NCI-H510A (cell line): ENCODE measurements at places on chromosomes 5 and 9.

GRCh38 chr5:103013933-103014552 is 105.9 kb downstream of the GIN1 start:
- DNase-seq: no peak

GRCh38 chr9:17137566-17137965 is 2.7 kb downstream of the CNTLN start:
- DNase-seq: no peak

- peak; percentile 86 for DNase-seq
Measured at GRCh38 chr9:91117959-91118703, 243.6 kb downstream of the AUH start.

GRCh38 chr5:82698026-82698425 is 379.2 kb downstream of the TMEM167A start:
- no peak for DNase-seq

GRCh38 chr5:53008751-53009150 is 19.6 kb downstream of the ITGA2 start:
- no peak for DNase-seq

GRCh38 chr5:87877495-87877894 is 391.1 kb downstream of the TMEM161B start:
- no peak for DNase-seq

GRCh38 chr9:37037503-37038301 is 3.6 kb upstream of the PAX5 start:
- no peak for DNase-seq

DNA sequence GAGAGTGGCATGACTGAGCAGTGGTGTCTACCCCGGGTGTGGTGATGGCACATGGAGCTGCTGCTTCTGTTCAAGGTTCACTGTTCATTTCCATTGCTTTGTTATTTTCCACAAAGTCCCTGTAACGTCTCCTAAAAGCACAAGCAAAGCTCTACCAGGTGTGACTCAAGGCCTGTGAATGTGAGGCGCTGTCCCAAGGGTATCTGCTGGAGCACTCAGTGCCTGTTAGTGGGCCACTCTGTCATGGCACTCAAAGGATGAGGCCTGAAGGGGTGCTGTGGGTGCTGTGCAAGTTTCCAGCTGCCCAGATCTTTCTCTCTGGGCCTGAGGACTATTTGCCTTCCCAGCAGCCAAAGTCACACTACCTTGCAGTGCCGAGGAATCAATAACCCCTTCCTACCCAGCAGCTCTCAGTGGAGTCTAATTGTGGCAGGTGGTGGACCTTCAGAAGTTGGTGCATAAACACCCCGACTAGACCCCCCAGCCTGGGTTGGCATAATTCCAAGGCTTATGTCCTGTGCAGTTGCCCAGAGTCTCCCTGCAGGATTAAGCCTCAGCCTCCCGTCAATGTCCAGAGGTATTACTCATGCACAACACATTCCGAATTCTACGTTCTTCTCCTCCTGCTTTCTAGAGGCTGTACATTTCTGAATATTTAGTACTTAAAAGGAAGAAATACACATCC is 17.4 kb upstream of the PTCH1 start:
- no peak for DNase-seq

- no peak for DNase-seq
Measured at GRCh38 chr9:125992557-125992956, 245.4 kb downstream of the PBX3 start.

- DNase-seq: no peak
Measured at GRCh38 chr5:89034588-89034987, 151.6 kb upstream of the MEF2C start.

DNA sequence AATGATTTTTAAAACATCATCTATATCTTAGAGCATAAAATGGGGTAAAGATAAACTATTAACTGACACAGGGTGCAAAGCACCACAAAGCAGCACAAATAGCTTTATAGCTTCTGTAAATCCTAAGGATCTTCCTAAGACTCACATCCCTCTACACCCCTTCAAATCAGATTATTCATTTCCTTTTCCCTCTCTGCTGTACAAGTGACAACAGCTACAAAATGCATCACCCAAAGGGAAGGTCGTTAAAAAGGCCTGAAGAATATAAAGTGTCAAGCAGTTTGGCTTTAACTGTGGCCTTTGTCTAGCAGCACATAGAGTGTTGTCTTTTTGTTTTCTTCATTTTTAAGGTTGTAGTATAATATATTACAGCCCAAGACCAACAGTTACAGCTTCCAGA is 422.1 kb downstream of the PDE4D start:
- DNase-seq: no peak

DNA sequence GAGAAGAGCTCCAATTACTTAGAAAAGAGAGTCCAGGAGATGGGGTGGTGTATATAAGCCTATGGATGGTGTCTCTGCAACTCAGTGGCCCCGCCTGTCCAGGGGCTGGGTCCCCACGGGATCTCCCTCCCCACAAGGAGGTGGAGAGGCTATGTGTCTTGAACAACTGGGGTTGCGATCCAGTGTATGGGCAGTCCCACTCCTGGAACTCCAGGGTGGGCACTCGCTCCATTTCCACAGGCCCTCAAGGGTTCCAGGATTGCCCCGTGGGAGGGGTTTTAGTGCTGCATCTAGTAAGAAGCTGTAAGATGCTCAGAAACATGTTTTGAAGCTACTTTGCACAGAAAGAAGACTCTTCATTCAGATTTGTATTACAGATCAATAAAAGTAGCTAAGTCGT is 558 bp upstream of the SMAD5 start:
- DNase-seq: no peak

DNA sequence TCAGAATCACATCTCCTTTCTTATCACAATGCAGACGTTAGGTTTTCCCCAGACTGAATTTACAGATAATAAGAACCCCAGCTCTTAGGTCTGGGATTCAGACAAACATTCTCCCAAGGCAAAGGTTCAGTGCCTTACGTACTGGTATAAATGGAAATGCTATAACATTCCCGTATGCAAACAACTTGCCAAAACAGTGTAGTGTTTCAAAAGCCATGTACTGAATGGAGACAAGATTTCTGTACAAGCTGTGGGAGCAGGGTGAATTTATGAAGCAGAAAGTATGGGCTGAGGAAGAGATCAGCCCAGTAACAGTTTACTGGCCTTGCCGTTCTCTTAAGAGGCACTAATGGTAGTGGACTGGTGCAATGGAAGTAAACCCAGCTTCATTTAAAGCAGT is 225.5 kb upstream of the ZNF462 start:
- DNase-seq: no peak

DNA sequence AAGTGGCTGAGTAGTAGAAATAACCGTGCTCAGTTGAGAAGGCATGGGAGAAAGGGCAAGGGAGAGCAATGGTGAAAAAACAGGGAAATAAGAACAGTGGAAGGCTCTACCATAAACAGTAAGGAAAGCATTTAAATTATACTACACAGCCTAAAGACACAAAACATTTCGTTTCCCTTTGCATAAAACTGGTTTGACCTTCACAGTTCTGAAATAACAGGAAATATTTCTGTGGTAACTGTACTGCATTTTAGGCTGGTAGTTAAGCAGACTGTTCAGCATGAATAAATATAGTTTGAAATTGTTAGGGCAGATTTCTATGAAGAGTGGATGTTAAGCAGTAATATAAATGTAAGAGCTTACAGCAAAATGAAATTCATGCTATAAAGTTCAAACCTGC is 147.5 kb downstream of the CSNK1G3 start:
- no peak for DNase-seq

DNA sequence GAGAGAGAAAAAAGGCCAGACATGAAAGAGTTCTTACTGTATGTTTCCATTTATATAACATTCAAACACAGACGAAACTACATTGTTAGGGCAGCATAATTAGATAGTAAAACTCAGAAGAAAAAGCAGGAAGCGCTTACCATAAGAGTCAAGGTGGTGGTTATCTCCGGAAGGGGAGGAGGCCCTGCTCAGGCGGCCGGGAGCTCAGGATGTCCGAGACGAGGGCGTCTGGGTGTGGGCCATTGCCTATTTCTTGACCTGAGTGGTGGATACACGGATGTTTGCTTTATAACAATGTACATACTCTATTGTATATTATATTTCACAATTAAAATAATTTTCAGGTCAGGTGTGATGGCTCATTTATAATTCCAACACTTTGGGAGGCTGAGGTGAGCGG is 80.9 kb upstream of the COL5A1 start:
- DNase-seq: no peak

DNA sequence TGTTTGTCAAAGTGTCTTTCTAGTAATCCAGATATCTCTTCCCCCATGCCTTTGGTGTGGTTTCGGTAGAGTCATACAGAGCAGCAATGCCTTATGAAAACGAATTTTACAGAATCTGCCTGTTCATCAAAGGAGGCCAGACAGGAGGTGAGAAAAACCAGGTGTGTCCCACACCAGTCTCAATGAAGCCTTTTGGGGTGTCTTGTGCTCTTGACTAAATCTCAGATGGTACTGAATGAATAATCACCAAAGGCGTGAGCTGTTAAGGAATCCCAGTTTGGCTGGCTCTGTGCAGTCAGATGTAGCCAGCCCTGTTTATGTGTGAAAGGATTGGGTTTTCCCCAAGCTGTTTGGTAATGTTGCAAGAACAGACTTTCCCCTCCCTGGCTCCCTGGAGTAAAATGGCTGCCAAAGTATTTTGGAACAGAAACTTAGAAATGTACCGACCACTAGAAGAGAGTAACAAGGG is 70.8 kb upstream of the CDKN2B start:
- DNase-seq: no peak

DNA sequence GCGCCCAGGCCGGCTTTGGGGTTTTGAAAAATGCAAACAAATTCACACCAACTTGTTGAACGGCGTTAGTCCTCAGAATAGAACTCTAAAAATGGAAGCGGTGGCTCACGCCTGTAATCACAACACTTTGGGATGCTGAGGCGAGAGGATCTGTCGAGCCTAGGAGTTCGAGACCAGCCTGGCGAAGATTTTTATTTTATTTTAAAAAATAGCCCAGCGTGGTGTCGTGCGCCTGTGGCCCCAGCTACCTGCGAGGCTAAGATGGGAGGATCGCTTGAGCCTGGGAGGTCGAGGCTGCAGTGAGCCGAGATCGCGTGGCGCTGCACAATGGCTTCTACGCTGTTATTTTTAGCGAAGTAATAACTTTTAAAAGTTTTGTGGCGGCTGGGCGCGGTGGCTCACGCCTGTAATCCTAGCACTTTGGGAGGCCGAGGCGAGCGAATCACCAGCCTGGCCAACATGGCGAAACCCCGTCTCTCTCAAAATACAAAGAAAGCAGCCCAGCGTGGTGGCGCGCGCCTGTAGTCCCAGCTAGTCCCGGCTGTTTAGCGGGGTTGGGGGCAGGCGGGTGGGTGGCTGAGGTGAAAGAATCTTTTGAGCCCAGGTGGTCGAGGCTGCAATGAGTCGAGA is 694 bp upstream of the PLIN2 start:
- DNase-seq: no peak

DNA sequence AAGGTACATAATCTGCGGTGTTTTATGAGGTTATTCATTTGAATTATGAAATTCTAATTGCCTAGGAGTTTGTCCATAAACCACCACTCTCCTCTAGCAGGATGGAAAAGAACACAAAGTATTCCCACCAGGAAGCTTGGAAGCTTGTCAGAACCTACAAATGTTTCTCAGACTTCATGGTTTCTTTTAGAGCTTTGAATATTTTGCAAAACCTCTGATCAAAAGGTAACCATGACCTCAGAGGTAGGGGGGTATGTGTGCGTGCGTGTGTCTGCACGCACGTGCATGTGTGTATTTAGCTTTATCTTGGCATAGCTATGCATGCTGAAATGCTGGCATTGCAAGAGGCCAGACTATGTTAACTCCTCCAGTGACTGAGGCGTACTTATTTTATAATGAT is 847.0 kb downstream of the TLE1 start:
- DNase-seq: no peak

DNA sequence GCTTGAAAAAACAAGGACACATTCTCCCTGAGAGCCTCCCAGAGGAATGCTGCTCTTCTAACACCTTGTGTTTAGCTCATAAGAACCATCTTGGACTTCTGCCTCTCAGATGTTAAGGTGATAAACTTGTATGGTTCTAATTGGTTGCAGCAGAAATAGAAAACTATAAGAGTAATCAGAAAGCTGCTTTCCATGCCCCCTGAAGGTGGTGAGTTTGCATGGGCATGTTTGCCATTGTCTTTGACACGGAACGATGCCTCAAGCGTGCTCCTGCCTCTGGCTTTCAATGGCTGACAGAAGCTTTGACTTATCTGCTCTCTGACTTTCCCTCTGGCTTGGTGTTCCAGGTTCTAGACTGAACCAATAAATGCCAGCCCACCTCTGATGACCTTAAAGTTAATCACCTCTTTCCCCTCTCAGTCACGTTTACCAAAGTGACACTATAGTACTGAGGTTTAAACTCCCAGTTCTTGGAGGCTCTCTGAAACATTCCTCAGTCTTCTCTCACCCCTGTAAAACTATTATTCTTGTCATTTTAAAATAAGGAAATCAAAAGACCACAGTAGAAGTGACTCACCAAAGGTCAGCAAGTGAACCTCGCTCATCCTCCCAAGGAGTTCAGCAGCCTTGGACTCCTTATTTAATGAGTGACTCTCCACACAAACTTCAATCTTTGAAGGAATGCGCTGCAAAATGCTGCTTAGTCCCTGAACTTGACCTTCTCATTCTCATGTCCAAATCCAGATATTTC is 103.6 kb downstream of the PIK3R1 start:
- DNase-seq: no peak

GRCh38 chr5:90099099-90099498 is 310.5 kb downstream of the CETN3 start:
- DNase-seq: no peak

GRCh38 chr9:122940454-122940748 is 419 bp upstream of the RABGAP1 start:
- no peak for DNase-seq

- DNase-seq: no peak
Measured at GRCh38 chr9:27497883-27498417, 26.1 kb upstream of the IFNK start.

DNA sequence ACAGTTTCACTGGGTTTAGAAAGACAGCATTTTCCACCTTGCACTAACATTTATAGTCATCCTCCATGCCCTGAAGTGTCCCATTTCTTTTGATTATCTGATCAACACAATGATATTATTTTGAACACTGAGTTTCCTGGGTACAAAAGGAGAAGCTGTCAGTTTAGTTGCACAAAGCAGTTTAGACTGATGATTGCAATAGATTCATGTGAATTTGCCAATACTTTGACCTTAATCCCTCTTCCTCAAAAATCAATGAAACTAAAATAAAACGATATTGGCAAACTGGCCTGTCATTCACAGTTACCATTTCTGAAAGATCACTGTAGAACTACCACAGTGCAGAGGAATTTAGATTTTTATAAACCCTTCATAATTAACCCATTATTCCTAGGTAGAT is 34.2 kb upstream of the RASGRF2 start:
- DNase-seq: no peak

DNA sequence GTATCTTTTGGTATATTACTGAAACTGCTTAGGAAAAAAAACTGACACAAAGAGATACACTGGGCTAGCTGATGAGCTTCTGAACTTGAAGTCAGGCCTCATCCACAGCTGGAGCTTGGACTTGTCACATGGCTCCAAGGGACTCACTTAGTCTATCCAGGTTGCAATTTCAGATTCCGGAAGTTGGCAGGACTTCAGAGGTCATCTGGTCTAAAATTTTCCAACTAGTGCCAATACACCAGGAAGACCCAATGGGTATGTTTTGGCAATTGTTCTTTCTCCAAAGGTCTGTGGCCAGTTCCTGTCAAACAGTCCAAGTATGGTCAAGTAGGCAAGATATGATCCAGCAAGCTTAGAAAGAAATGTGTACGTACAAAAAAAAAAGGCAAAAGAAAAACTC is 36.7 kb downstream of the MRPS27 start:
- DNase-seq: no peak
